ENCODE measurements at places on chromosomes 2 and 18.
A peak's percentile ranks its signal among the peaks of the same experiment; 100 is the strongest.

DNA sequence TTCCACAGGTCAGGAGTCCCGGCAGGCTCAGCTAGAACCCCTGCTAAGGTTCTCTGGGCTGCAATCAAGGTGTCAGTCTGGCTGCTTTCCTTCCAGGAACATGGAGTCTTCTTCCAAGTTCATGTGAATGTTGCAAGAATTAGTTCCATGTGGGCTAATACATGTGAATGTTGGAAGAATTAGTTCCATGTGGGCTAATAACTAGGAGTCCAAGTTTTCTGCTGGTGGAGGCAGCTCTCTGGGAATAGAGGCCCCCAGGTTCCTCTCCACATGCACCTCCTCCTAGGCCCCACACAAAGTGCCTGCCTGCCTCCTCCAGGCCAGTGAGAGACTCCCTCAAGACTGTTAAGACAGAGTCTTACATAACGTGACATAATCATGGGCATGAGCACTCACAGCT lies 140.8 kb upstream of the SLC35G4 start:
- no peak for DNase-seq

- peak; percentile 23 for DNase-seq
Measured at GRCh38 chr2:41782306-41783158, 265.3 kb upstream of the PKDCC start.

- DNase-seq: no peak
Measured at GRCh38 chr18:9596843-9597526, 17.4 kb downstream of the PPP4R1 start.

- no peak for DNase-seq
Measured at GRCh38 chr2:212032536-212033219, 505.9 kb downstream of the ERBB4 start.

DNA sequence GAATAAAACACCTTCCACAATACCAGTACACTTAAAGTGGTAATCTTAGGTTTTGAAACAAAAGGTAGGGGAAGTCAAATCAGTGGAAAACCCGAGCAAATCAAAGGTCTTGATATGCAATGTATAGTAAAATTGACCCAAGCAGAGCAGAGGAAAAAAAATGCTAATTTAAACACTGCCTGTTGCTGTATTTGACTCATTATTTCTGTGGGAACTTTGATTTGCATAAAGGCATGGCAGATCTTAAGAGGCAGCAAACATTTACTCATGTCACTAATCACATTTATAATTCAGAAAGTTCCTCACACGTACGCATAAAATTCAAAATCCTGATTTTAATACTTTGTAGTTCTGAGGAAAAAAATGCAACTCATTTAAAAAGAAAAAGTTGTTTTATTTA lies 64.4 kb downstream of the IKZF2 start:
- no peak for DNase-seq

- DNase-seq: no peak
Measured at GRCh38 chr2:132636346-132636745, 33.7 kb downstream of the LYPD1 start.

GRCh38 chr2:214543386-214543955 lies 132.6 kb downstream of the VWC2L start:
- DNase-seq: no peak

GRCh38 chr2:232146294-232146693 lies 184.8 kb downstream of the DIS3L2 start:
- no peak for DNase-seq

- no peak for DNase-seq
Measured at GRCh38 chr2:10242998-10243925, 59.4 kb upstream of the HPCAL1 start.

- no peak for DNase-seq
Measured at GRCh38 chr2:181836583-181836982, 54.9 kb upstream of the ITPRID2 start.

DNA sequence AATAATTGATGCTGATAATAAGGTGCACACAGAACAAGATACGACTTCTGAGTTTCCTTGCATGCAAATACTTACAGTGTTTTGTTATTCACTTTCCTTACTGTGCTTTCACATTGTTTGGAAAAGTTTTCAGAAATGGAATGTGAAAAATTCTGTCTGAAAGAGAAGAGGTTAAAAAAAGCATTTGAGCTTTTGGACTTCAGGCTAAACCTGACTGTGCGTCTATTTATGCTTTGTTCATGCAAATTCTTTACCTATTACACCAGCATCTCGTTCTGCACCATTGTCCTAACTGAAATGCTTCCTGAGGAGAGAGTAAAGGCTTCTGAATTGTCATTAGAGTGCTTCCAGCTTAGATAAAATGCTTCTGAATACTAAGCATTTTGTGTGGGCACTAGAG lies 61.4 kb downstream of the LHCGR start:
- DNase-seq: no peak

- no peak for DNase-seq
Measured at GRCh38 chr2:133448195-133448594, 120.1 kb downstream of the NCKAP5 start.

DNA sequence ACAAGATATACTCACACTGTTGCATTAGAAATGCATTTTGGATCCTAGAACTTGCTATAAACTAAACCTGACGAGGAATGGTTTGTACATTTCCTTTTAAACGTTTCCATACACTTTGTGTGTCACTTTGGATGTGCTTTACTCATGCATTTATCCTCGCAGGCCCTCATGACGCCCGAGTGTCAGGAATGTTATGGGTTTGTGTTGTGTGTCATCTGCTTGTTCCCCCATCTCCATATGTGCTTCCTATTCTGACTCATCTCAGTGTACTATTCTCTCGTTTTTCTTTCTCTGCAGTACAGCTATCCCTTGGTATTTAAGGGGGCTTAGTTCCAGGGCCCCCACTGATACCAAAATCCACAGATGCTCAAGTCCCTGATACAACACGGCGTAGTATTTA lies 121.5 kb upstream of the RASGRP3 start:
- no peak for DNase-seq

DNA sequence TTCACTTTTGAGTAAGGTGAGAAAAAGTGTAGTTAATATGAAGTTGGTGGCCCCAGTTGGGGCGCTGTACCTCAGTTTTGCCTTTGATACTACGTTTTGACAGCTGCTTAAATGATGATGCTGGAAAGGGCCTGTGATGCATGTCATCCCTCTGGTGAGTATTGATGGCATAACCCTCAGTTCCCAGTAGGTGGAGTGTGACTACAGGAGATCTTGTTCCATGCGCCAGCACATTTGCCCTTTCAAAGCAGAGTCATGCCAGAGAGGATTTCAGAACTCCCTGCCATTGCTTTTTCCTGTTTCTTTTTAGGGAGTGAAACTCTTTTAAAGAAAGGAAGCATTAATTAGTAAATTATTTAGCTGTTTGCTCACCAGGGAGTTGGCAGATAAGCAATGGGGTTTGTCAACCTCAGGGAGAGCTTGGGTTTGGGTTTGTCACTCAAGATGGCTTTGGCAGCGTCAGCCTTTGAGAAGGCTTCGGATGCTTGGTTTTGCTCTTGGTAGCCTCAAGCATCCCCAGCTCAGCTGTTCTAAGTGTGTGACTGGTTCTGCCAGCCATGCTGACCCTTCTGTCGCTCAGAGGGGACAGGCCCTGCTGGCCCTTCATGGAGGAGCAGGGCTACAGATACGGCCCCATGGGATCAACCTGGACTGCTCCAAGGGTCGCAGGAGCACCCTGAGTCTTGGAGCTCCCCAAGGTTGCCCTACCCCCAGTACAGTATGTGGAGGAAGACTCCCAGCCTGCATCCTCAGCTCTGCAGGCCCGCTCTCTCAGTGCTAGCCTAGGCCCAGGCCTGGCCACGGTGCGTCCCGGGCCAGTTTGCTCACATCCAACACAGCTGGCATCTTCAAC lies 29.1 kb downstream of the ARMC9 start:
- peak; percentile 36 for DNase-seq

- DNase-seq: no peak
Measured at GRCh38 chr2:240143276-240143675, 2.8 kb upstream of the OTOS start.

DNA sequence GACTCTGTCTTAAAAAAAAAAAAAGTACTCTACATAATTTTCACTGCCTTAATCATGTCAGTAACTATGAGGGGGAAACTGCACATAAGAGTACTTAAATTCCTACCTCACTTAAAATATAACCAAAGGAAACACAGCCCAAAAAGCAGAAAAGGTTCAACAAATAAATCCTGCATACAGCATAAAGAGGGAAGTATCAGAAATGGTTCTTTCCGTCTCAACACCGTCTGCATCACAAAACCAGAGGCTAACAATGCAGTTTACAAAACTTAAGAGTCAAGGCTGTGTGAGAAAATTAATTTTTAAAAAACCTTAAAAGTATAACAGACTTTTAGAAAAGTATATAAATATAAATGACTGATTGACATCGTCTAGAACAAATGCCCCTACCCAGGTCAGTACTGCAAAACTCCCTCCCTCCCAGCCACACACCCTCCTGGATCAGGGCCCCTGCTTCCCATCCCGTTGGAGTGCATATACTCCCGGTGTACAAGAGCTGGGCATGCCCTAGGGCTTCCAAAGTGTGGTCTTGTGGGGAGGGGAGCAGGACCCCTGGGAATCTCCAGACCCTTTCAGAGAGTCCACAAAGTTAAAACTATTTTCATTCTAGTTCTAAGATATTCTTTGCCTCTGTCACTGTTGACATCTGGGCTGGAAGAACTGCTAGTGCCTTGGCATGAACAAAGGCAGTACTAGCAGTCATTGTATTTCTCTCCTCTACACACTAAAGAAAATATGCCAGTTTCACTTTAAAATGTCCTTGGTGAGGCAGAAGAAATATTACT lies 67.0 kb upstream of the SERTAD2 start:
- no peak for DNase-seq

- no peak for DNase-seq
Measured at GRCh38 chr2:191618046-191618780, 59.7 kb upstream of the NABP1 start.

GRCh38 chr2:65464604-65465003 lies 32.2 kb upstream of the SPRED2 start:
- DNase-seq: no peak

GRCh38 chr18:12750076-12750714 lies 47.4 kb downstream of the PSMG2 start:
- no peak for DNase-seq

GRCh38 chr2:233247744-233248143 lies 3.7 kb upstream of the ATG16L1 start:
- no peak for DNase-seq

DNA sequence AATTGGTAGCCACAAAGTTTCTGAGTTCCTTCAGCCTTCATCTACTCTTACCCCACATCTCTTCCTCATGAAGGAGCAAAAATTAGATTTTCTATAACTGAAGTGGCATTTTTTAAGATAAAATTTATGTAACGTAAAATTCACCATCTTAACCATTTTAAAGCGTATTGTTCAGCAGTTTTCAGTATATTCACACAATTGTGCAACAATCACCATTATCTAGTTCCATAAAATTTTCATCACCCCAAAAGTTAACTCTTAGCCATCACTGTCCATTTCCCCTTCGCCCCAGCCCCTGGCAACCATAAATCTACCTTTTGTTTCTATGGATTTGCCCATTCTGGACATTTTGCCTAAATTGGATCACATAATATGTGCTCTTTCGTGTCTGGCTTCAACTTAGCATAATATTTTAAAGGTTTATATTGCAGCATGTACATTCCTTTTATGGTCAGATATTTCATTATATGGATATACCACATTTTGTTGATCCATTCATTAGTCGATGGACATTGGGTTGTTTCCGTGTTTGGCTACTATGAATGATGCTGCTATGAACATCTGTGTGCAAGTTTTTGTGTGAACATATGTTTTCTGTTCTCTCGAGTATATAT lies 44.6 kb downstream of the ATIC start:
- DNase-seq: no peak

GRCh38 chr2:68352651-68353391 lies 12.3 kb upstream of the PLEK start:
- no peak for DNase-seq

DNA sequence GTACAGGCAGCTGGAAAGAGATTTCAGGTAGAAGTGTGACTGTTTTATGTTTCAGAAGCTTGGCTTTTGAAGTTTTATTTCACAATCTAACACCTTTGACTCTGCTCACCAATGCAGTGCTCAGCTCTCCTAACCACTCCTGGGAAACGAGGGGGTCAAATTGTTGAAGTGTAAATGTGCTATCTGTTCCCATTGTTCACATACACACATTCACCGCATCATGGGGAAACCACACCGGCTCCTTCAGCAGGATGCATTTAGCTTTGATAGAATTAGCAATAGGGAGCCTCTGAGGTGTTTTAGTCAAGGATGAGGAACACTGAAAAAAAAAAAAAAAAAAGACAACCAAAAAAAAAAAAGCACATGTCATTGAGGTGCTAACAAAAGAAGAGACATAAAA lies 13.4 kb upstream of the DLGAP1 start:
- DNase-seq: no peak

GRCh38 chr18:77108821-77109647 lies 23.5 kb downstream of the MBP start:
- DNase-seq: no peak

GRCh38 chr2:197097578-197098366 lies 171.3 kb upstream of the PGAP1 start:
- DNase-seq: no peak

GRCh38 chr2:21787941-21788340 lies 664.2 kb downstream of the TDRD15 start:
- DNase-seq: no peak

DNA sequence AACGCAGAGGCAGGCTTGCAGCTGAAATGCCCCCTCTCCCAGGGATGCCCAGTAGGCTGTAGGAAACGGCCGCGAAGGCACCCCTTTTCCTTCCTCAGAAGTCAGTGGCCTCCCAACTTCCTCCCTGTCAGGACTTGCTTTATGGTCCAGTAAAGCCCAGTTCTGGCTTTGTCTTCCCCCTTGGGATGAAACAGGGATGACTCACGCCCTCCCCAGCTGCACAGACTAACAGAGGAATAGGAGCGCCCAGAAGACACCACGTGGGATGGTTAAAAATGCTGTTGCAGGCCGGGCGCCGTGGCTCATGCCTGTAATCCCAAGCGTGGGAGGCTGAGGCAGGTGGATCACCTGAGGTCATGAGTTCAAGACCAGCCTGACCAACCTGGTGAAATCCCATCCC lies 6.9 kb downstream of the CREG2 start:
- no peak for DNase-seq

DNA sequence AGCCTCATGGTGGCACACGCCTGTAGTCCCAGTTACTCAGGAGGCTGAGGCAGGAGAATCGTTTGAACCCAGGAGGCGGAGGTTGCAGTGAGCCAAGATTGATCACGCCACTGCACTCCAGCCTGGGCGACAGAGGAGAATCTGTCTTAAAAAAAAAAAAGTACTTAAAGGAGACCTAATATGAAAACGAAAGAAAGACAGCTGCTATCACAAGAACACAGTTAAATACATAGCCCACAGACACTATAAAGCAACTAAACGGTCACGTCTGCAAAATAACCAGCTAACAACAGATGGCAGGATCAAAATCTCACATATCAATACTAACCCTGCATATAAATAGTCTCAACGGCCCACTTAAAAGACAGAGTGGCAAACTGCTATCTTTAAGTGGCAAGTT lies 43.9 kb upstream of the TACR1 start:
- no peak for DNase-seq
